ENCODE measurements at places on chromosomes 13 and 19.

DNA sequence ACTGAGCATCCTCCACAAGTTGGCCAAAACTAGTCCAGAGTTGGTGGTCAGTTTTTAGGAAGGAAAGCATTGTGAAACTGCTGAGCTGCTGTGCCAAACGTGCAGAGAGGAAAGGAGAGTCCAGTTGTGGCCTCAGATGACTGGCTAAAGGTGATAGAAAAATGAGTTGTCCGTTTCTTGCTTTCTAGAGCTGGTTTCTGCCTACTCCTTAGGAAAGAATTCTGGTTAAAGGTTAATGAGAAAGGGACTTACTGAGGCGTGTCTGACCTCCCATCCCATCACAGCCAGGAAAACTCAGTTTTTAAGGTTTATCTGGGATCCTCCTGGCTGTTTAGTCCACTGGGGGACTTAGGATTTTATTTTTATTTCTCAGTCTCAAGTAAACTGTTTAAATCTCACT lies 1186.3 kb downstream of the UQCRFS1 start:
- DNase-seq: no peak

DNA sequence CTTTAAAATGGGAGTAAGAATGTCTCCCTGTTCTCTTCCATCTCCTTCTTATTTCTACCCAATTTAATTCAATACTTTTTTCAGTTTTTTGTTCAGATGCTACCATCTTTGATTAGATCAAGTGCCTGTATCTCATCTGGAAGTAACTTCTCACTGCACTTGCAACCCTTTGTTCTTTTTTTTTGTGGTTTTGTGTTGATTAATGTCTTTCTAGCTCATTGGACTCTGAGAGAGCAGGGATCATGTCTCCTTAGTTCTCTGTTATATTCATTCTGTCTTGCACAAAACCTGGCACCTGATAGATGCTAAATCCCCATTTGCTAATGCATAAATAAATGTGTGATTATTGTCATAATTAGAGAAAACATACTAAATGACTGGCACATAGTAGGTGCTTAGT lies 834 bp upstream of the ITGBL1 start:
- no peak for DNase-seq

GRCh38 chr13:65149687-65150086 lies 2080.4 kb downstream of the PCDH9 start:
- DNase-seq: no peak

DNA sequence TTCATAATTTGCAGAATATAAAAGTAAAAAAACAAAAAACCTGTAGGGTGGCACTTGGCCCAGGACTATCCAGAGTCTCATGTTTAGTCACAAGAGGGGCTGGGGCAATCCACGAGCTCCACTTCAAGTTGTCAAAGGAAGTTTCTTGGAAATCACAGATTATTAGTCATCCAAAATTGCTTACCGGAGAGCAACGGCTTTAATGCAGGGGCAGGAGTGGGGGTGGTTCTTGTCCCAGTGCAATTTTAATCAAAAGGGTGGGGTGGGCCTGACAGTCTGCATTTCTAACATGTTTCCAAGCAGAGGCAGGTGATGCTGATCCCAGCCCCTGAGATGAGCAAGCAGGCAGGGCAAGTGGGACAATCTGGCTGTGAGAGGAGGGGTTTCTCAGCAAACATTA lies 233.9 kb downstream of the ABCC4 start:
- no peak for DNase-seq

- DNase-seq: no peak
Measured at GRCh38 chr13:31009166-31009565, 76.7 kb downstream of the TEX26 start.

DNA sequence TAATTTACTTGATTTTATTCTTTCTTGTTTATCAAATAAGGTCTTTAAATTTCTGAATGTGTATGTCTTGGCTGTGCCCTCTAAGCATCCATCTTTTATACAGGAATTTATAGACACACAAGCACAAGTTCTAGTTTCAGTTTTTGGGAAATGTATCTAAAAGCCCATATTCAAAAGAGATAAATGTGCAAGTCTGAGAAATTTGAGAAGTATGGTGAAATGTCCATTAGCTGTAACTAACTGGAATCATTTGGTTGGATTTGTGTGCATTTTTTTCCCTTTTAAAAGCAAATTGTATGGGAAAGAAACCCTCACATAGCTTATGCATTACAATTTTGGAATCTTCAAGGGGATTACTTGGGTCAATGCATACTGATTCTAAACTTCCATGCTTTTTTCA lies 532.0 kb downstream of the KLF5 start:
- no peak for DNase-seq

DNA sequence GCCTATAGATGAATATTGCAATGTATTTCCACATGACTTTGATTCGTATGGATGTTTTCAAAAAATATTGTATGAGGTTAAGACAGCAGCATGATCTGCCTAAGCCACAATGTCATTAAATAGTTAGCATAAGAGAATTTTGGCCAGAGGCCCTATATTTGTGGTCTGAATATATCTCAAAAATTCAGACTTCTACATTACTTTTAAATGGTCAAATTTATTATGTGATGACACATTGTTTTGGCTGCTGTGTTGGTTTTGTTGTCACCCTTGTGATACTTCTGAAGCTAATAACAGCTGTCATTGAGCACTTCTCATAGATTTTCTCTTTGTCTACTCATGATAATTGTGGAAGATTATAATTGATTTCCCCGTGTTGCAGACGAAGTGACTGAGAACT lies 288.2 kb downstream of the MYO16 start:
- DNase-seq: no peak

- DNase-seq: no peak
Measured at GRCh38 chr19:48645620-48646000, 377 bp downstream of the CA11 start.

DNA sequence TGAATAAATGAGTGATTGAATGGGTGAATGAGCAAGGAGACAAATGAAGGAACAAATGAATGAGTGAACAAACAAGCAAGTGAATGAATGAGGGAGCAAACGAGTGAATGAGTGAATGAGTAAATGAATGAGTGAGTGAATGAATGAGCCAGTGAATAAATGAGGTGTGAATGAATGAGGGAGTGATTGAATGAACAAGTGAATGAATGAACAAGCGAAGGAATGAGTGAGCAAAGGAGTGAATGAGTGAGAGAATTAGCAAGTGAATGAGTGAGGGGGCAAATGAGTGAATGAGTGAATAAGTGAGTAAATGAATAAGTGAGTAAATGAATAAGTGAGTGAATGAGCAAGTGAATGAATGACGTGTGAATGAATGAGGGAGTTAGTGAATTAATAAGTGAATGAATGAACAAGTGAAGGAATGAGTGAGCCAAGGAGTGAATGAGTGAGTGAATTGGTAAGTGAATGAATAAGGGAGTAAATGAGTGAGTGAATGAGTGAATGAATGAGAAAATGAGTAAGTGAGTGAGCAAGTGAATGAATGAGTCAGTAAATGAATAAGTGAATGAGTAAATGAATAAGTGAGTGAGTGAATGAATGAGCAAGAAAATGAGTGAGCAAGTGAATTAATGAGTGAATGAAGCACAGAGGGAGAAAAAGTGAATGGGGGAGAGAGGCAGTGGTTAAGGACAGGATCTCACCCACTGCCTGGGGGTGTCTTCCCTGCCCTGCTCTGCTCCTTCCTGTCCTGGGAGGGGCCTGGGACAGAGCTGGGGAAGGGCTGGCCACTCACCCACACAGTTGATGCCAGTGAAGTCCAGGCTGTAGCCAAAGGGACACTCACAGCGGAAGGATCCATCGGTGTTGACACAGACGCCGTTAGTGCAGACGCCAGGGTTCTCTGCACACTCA lies 36.4 kb downstream of the CCL25 start:
- DNase-seq: no peak

DNA sequence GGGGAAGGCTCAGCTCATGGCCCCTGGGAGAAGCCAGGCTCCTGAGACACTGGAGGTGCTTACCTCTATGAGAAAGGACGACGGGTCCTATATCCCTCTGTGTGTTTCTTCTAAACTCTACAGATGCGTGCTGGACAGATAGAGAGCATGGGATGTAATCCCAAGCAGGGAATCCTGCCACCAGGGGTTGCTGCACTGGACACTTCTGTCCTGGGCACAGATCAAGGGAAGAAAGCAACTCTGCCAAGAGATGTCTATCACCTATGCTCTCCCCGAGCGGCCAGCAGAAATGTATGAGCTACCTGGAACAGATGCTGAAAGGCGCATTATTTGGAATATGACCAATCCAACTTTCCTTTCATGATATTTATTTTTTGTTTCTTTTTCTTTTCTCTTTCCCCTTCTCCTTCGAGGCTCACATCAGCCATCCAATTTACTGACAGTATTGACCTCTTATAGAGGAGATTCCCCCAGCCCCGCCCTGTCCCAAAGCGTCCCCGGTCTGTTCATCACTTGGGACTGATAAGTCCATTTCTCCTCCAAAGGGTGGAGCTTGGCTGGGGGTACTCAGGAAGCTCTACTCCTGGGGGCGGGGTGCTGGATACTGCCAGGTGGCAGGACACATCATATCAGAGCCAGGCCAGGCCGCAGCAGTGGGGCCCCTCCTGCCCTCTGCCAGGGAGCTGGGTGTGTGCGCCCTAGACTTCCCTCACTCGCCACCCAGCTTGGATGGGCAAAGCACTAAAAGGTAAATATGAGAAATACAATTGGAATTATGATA lies 34.2 kb downstream of the TSHZ3 start:
- no peak for DNase-seq

DNA sequence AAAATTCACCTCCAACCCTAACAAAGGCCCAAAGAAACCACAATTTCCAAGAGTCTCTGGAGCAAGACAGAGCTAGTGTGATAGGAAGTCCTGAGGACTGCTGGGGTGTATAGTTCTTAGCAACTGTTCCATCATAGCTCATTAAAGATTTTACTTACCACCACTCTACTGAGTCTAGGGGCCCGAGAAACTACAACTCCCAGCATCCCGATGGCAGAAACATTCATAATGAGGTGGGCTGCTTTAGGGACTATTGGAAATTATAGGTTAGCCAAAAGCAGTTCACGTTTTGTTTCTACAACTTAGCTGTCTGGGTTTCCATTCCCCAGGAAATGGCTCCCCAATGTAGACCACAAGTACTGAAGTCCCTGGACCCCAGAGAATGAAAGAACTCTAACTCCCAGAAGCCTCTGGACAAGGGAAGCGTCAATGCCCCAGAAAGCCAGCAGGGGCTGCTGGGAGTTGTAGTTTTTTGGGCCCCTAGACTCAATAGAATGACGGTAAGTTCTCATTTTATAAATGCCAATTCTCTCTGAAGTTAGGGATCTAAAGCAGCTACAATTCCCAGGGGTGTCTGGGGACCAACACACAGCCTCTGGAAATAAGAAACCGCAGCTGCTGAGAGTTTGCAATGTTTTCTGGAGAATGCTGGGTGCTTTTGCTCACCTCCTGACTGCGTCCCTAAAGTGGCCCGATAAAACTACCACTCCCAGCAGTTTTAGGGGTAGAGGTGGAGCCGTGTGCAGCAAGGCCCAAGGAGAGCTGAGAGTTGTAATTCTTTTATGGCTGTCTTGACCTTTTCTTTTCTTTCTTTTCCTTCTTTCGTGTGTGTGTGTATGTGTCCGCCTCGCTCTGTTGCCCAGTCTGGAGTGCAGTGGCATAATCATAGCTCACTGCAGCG lies 11.1 kb downstream of the FTL start:
- DNase-seq: no peak
